ENCODE measurements at places on chromosomes 3 and 15. TPM values are rescaled to one million over a fixed set of nuclear protein-coding genes. Genes with fewer than 3 reads are reported as not detected.

TGM4 gene
- not detected for total RNA-seq

SCAPER gene
- 29.5 TPM for total RNA-seq

LRTM1 gene
- not detected for total RNA-seq

DNA sequence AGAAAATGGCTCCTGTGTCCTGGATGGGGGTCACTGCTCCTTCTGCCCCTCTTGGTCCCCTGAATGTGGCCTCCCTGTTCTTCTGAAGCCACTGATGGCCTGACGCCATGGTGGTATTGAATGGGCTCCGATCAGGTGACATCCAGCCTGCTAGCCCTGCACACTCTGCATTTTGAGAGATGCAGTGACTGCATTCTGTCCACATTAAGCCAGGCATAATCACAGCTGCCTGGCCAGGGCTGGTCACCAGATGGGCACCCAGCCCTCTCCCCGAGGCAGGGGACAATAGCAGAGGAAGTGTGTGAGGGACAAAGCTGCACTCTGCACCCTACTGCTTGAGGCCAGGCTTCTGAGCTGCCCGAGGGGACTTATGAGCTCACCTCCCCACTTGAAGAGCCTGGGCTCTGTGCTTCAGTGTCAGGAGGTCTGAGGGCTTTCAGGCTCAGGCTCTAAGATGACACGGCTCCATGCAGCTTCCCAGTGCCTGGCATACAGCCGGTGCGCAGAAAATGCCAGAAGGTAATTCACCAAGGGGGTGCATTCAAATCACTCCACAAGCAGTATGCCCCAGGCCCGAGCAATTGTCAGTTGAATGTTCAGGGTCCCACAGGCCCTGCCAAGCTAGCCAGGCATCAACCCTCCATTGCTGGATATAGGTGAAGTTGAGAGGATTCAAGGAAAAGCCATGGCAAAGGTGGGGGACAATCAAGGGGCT is 56.8 kb downstream of the WNT7A start:
- no peak for DNase-seq

- no peak for DNase-seq
Observed at GRCh38 chr3:101542957-101543356, 18.7 kb upstream of the TRMT10C start.

GRCh38 chr3:107068980-107069379 is 308.3 kb upstream of the CCDC54 start:
- no peak for DNase-seq

GRCh38 chr3:59450946-59451763 is 401.3 kb upstream of the CFAP20DC start:
- no peak for DNase-seq

DNA sequence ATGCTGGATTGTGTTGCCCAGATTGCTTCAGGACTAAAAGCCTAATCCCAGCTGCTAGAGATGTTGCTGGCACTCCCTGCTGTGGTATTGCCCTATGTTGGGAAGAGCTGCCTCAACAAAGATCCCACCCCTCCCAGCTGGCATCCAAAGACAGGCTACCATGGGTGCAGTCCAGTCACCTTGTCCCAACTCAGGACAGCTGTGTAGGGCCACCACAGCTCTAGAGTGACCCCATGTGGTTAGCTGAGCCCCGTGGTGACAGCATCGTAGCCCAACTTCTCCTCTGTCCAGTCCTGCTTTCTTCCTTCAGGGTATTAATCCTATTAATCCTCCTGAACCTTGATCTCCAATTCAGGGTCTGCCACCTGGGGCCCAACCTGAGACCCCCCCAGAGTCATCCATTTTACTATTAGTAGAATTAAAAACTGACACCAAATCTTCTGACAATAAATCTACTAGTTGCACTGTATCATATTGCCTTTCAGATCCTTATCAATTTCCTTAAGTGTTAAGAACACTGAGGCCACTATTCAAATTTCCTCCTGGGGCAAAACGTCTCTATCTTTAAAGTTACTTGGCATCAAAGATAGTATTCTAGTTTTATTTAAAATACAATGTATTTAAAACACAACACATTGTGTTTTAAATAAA is 83.5 kb downstream of the AQP9 start:
- peak; percentile 76 for DNase-seq

DNA sequence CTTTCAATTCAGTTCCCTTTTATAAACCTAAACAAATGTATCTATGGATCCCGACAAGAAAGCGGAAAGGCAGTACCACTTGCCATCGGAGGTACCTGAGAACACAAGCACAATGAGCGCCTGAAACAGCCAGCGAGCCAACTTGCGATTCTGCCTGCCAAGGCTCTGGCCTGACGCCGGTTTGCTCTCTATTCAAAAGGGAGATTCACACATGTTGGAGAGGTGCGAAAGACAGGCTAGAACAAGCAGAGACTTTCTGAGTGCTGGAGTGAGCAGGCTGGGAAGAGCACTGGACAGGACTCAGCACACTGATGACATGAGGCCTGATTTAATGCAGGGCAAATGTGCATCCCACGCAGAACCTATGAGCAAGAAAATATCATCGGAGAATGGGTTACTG is 17.7 kb upstream of the PRR23E start:
- DNase-seq = no peak

GRCh38 chr15:37783290-37783689 is 151.2 kb upstream of the TMCO5A start:
- no peak for DNase-seq

DNA sequence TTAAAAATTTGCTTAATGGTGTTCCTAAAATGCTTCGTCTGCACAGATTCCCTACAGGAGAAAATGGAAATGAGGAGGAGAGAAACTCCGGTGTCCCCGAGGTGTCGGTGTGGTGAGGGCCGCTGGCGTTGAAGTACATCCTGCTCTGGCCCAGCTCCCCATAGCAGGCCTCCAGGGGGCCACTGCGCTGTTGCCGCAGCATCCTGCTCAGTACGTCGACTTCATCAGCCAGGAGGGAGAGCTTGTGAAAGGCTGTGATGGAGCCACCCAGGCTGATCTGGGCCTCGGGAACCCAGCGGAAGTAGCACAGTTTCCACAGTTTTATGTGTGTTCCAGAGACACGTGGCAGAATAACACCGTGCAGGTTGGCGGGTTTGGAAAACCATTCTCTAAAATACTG is 37.8 kb downstream of the FAN1 start:
- no peak for DNase-seq

DNA sequence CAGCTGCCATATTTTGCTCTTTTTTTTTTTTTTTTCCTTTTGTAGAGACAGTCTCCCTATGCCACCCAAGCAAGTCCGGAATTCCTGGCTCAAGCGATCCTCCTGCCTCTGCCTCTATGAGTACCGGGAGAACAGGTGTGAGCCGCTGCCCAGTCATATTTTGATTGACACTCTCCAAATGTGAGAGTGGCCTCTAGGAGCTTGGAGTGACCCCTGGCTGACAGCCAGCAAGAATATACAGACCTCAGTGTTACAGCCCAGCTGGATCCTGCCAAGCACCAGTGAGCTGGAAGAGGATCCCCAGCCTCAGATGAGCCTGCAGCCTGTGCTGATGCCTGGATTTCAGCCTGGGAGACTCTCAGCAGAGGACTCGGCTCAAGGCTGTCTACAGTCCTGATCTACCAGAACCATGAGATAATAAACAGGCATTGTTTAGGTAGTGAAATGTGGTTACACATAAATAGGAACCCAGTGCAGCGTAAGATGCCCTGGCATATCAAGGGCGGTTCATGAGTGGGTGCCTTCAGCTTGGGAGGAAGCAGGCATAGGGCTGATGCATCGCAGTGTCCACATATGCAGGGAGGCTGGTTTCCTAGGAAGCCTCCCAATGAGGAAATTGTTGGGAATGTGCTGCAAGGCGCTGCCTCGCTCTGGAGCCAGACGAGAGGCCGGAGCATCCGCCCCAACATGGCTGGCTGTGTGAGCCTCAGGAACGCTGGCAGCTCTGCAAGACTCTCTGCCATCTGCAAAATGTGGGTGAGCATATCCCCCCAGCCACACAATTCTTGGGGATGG is 38.9 kb upstream of the ATP10A start:
- no peak for DNase-seq

DNA sequence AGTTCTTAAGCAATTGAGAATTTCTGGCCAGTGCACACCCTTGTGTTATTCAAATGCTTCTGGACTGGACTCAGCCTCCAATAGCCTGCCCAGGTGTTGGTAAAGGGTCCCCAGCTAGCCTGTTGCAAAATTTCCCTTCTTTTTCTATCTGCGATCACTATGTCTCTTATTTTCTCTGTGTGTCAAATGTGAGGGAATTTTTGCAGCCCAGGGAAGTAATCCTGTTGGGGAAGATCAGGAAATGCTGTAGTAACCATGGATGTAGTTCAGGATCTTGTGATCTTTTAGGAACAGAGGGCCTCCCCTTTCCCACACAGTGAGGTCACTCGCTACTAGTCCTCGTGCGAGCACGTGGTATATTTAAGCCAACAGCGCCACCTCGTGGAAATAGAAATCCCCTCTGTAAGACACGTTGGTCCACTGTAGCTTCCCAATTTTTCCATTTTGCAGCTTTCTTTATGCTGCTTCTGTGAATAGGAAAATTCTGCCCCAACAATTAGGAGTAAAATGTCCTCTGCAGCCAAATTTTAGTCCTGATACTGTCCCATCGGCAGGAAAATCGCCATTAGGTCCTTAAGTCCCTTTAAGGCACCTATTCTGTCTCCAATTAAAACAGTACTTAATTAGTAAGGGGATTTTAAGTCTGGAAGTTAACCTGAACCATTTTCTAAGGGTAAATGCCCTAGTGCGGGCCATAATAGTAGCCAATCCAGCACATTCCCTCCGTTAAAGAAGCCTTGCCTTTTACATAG is 4.0 kb upstream of the SMCO1 start:
- DNase-seq = peak; percentile 90

GRCh38 chr3:122019493-122019892 is 2.6 kb downstream of the ILDR1 start:
- no peak for DNase-seq

GRCh38 chr3:188911026-188911850 is 260.5 kb upstream of the TPRG1 start:
- no peak for DNase-seq
